ENCODE measurements at places on chromosomes 2 and 18.

DNA sequence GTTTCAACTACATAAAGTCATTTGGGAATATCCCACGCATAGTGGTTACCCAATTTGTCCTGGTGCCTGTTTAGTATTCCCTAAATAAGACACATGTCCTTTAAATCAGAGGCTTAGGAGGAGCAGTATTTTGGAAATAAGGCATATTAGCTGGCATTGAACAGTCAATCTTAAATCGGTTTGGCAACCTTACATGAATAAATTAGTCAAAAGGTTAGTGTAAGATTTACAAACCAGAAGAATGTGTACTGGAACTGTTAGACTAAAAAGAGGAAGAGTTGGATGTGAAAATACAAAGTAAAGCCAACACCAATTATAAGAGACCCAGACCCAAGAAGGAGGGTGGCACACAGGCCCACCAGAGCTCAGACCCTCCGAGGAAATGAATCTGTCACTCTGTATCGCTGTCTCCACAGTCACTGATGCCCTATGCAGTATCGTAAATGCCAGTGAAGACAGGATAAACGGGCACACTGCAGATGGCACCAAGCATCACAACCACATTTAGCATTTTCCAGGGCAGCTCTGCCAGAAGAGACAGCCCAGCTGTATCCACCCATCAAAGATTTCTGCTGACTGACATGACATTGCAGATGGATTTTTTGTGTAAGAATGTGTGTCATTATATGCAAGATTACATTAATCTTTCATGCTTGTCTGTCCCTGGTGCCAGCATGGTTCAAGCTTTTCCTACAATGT, 90.4 kb downstream of the CERKL start:
- no peak for DNase-seq

GRCh38 chr2:237547841-237548416, 18.4 kb upstream of the PRLH start:
- no peak for DNase-seq

GRCh38 chr2:62724106-62724505, 18.6 kb downstream of the EHBP1 start:
- DNase-seq: no peak

DNA sequence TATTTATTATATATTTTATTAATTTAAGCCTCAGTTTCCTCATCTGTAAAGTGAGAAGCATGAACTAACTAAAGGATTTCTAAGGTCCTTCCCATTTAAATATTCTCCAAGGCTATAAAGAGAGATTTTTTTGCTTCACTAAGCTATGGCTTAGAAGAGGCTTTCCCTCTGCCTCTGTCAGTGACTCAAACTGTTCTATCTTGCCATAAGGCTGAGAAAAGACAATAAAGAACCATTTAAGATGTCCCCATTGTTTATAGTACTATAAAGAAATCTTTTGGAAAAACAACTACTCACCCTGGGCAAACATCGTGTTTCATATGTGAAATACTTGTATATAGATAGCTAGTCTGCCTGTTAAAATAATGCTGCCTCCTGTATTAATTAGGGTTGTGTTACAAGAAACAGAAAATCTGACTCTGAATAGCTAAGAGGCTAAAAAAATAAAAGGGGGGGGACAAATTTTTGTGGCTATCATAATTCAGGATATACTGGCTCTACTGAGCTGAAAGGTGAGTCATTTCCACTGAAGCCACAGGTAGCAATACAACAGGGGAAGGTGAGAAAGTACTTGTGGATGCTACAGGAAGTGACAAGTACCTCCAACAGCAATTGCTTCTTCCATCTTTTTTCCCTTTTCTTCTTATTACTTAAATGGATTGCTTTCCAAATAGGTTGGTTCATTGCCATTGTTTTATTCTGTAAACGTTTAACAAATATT, 25.4 kb downstream of the EPHA4 start:
- DNase-seq: no peak

GRCh38 chr18:30828700-30829099, 213.8 kb downstream of the DSC3 start:
- DNase-seq: no peak

GRCh38 chr2:96065381-96065930, 30.7 kb upstream of the GPAT2 start:
- no peak for DNase-seq

DNA sequence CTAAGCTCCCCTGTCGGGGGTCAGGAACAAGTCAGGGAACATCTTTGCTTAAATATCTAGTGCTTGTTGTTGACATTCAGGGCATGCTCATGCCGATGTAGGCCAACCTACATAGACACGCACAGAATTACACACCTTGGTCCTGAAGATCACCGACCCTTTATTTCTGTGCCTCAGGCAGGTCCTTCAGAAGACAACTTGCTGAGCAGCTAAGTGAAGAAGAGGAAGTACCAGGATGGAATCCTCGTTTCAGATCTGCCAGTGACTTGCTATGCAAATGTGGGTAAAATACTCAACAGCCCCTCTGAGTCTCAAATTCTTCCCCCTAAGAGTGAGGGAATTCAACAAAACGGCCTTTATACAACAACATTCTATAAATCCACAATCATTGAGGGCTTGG, 494.7 kb downstream of the BCL11A start:
- DNase-seq: no peak

- DNase-seq: no peak
These were observed 5.0 kb upstream of the SERPINB2 start for GRCh38 chr18:63882333-63883141.

DNA sequence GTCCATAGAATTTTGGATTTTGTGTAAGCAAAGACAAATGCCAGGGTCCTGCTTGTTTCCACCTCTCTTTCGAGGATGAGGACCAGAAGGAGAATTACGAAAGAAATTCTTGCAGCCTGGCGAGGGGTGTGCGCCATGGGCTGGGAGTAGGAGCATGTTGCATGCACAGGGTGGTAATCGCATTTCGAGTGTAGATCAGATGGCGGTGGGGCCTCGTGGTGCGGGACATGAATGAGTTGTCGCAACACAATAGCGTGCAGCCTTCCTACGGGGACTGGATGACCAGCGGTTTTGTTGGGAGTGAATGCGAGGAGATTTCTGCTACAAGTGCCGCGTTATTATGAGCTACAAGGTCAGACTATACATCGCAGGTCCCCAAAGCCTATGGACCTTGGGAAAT, 4.2 kb upstream of the EN1 start:
- no peak for DNase-seq

DNA sequence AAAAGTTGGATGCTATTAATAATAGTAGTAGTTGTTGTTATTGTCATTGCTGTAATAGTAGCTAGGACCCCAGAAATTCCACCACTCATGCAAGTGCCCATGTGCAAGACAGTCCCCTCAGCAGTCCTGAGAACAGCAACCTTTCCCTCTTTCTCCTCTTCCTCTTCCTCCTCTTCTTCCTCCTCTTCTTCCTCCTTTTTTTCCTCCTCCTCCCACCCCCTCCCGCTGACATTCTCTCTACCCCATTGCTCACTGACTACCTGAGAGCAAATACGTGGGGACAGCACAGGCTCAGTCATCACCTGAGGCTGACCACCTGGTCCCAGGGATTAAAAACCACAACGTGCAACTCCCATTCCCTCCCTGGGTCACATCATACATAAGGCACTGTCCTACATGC, 41.8 kb downstream of the SMAD7 start:
- no peak for DNase-seq

Data from nucleus accumbens (tissue), 56 donors.